ENCODE measurements at places on chromosomes 11 and 22.

DNA sequence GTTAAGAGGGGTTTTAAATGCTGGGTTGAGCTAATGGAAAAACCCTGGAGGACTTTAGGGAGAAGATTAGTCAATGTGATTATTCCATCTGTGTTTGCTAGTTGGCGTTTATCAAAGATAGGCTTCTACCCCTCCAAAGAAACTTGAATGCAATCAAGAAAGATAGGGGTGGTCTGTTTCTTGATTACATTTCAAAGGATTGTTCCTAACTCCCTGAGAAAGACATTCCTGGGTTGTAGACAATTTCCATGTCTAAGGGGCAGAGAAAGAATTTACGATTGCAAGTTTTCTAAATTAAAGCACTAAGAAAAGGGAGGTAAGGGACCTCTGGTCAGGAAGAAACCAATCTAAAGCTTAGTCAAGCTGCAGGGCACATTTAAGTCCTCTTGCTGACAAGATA is 2268.7 kb downstream of the LRRC4C start:
- no peak for DNase-seq

DNA sequence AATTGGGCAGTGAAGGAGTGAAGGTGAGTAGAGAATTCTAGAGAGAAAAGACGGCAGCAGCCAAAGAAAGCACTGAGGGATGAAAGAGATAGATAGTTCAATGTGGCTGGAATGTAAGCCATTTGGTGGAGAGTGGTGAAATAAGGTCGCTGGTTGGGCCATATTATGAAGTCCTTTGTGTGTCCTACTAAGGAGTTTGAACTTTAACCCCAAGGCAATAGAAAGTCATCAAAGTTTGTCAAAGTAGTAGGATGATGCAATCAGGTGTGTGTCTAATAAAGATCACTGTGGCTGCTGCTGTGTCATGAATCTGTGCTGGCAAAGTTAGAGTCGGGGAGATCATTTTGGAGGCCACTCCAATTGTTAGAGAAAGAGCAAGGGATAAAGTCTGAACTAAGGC is 18.7 kb downstream of the RNF121 start:
- DNase-seq: no peak

DNA sequence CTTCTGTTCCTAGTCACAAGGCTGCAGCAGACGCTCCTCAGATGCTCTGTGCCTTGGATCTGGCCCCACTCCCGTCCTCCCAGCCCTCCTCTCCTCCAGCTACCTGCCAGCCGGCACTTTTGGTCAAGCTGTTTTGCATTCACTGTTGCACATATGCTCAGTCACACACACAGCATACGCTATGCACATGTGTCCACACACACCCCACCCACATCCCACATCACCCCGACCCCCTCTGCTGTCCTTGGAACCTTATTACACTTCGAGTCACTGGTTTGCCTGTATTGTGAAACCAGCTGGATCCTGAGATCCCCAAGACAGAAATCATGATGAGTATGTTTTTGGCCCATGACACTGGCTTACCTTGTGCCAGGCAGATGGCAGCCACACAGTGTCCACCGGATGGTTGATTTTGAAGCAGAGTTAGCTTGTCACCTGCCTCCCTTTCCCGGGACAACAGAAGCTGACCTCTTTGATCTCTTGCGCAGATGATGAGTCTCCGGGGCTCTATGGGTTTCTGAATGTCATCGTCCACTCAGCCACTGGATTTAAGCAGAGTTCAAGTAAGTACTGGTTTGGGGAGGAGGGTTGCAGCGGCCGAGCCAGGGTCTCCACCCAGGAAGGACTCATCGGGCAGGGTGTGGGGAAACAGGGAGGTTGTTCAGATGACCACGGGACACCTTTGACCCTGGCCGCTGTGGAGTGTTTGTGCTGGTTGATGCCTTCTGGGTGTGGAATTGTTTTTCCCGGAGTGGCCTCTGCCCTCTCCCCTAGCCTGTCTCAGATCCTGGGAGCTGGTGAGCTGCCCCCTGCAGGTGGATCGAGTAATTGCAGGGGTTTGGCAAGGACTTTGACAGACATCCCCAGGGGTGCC is 109.8 kb downstream of the BCR start:
- DNase-seq: peak; percentile 64

DNA sequence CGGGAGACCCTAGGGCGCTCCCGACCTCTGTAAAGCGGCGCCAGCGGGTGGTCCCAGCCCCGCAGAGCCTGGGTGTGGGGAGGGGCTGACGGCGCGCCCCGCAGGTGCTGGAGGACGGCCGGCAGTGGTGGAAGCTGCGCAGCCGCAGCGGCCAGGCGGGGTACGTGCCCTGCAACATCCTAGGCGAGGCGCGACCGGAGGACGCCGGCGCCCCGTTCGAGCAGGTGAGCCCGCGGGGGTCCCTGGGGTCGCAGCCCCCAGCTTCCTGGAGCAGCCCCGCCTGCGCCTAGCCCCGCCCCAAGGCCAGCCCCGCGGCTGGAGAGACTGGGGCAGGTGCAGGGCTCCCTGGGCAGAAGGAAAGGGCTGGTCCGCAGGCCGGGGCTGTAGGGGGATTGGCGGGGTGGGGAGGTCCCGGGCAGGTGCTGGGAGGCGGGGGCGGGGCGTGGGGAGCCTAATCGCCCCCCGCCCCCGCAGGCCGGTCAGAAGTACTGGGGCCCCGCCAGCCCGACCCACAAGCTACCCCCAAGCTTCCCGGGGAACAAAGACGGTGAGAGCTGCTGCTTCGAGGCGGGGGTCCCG is 19.7 kb downstream of the EPS8L2 start:
- DNase-seq: no peak

GRCh38 chr11:40425168-40425567 is 1034.3 kb downstream of the LRRC4C start:
- no peak for DNase-seq
